ENCODE measurements at places on chromosomes 6 and 20.

GRCh38 chr6:4849226-4850022, 73.2 kb downstream of the CDYL start:
- no peak for DNase-seq

DNA sequence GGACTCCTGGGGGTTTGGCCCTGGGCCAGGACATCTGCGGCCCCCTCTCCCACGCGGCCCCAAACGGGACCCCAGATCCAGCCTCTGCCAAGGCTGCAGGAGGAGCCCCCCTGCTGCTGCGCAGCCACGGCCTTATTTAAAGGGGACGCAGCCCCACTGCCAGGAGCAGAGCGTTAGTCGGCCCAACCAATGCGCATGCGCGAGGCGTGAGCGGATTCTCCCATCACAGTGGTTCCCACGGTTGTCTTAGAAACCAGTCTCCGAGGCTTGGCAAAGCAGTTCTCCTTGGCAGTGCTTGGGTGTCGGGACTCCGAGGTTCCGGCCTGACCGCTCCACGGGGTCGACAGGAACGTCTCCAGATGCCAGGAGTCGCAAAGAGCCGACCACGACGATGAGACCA, 288.3 kb upstream of the ZNF337 start:
- no peak for DNase-seq

DNA sequence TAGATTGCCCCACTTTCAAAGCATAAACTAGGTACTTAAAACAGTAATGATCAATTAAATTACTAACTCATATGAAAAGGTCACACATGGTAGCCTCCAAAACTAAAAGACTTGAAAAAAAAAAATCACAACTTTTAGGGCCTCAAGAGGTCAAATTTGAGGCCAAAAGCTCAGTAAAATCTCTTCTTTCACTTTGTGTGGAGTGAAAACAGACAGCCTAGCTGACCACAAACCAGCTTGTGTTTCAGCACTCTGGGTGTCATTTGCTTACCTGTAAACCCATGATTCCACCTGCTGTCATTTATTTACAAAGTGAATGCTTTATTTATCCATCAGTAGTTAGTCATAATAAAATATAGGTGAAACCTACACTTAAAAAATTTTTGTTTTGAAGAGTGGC, 34.0 kb downstream of the GNAS start:
- DNase-seq = no peak

GRCh38 chr6:1494671-1495070, 105.3 kb downstream of the FOXF2 start:
- DNase-seq = no peak

DNA sequence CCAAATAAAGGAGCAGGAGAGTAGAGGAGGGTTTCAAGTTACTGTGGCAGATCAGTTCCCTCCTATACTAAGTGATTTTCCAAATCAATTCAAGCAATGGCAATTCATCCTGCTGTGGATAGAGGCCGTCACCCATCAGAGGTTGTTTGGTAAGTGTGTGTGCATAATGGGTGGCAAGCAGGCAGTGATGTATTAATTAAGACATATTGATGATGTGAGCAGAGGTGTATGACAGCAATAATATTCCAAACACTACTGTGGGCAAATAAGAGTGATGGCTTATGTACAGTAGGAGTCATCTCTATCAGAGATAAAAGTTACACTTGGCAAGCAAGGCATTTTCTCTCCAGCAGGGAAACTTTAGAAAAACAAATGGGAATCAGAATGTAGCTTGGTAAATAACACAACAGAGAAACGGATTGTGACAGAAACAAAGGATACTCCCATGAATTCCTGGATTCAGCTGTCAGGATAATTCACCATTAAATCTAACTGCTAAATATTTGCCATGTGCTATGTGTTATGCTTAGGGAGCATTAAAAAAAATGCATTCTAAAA, 196.3 kb downstream of the KHDC1L start:
- DNase-seq = no peak

- no peak for DNase-seq
These were observed 539.9 kb upstream of the BTBD3 start for GRCh38 chr20:11377761-11378160.

DNA sequence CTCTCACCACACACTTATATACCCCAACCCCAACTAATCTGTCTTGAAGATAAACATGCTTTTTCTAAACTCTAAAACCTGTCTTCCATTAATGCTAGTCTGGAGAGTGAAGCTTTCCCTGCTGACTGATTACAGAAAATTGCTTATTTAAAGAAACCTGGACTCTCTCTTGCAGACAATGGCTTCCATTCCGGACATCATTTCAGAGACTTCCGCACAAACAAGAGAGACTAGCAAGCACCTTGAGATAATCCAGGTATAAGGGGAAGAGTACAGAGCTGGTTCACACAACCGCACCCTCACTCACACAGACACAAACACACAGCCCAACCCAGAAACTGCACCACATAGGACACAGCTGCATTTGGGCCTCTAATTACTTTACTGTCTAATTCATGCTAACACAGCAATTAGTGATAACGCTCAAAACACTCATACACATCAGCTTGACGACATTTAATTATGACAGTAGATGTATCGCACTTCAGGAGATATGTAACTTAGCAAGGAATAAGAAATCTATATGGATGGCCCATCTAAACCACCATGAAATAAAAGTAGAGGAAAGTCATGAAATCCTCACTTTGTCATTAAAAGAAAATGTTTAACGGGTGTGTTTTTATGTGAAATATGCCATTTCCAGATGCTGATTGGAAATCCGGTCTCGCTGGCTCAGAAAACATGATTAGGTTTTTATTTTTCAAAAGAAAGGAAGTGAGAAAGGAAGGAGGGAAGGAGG, 138.1 kb upstream of the JARID2 start:
- no peak for DNase-seq

- no peak for DNase-seq
These were observed 75.8 kb downstream of the PLCB4 start for GRCh38 chr20:9144643-9145042.

DNA sequence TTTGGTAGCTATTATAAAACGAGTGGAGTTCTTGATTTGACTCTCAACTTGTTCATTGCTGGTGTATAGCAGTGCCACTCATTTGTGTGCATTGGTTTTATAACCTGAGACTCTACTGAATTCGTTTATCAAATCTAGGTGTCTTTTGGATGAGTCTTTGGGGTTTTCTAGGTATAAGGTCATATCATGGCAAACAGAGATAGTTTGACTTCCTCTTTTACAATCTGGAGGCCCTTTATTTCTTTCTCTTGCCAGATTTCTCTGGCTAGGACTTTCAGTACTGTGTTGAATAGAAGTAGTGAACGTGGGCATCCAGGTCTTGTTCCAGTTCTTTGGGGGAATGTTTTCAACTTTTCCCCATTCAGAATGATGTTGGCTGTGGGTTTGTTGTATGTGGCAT, 38.8 kb downstream of the SUMO4 start:
- no peak for DNase-seq

DNA sequence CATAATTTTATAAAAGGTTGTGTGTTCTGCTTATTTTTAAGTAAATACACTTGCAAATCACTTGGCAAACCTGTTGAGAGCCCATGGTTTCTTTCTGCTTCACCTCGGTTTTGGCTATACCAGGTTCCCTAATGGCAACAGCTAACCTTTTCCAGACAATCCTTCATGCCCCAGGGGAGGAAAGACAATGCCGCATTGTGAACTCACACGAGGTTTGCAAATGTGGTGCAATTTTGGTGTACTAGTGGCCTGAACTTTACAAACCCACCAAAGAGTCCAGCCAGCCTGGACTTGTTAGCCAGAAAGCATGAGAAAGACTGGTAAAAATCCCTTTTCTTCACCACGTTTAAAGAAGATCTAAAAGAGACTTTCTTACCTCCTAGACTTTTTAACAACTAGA, 84.8 kb upstream of the SOX4 start:
- DNase-seq = no peak

GRCh38 chr20:54606380-54606779, 131.0 kb downstream of the DOK5 start:
- no peak for DNase-seq

GRCh38 chr20:17849901-17850683, 118.5 kb downstream of the SNX5 start:
- DNase-seq = peak; percentile 98

- no peak for DNase-seq
These were observed 69.2 kb upstream of the TBC1D7 start for GRCh38 chr6:13397359-13398068.

DNA sequence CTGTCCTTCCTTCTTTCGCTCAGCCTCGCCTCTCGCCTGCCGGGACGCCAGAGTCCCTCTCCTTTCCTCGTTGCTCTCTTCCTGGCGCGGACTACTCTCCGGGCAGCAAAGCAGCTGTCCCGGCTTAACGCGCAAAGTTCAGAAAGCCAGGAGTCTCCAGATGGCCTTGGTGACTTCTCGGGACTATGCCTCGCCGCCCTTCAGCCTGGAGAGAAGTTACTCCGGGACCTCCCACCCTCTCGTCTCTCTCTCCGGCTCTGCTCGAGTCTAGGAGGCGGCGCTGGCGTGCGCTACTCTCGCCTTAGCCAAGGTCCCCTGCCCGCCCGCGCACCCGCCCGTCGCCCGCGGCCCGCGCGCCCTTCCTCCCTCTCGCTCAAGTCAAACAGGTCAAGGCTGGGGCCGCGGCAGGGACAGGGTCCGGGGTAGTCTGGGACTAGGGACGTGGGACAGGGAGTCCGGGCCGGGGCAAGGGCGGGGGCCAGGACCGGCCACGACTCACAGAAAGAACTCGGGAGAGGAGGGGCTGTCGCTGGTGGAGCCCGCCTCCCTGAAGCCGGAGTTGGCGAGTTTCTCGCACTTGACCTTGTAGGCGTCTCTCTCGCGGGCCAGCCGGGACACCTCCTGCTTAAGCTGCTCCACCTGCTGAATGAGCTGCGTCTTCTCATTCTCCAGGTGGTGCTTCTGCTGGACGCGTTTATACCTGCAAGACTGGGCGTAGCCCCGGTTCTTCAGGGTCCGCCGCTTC, 1.5 kb downstream of the MAFB start:
- DNase-seq = peak; percentile 23

DNA sequence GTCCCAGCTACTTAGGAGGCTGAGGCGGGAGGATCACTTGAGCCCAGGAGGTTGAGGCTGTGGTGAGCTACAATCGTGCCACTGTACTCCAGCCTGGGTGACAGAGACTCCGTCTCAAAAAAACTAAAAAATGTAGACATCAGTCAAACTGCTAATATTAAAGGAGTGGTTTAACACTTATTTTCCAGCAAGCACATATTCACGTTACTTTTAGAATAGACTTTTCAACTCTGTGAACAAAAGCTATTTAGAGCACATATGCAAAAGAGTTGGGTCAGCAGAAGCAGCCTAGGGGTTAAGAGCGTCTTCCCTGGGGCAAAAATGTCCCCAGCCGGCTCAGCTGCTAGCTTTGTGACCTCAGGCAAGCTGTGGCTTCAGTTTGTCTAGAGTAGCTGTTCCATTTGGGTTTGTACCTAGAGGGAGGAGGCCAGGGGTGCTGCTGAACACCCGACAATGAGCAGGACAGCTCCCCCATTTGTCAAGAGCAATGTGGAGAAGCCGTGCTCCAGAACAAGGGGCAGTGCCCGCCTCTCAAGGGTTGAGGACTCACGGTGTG, 62.5 kb upstream of the PTGIS start:
- no peak for DNase-seq

GRCh38 chr6:47520282-47520681, 42.7 kb downstream of the CD2AP start:
- no peak for DNase-seq

- DNase-seq = no peak
These were observed 7.8 kb downstream of the MAVS start for GRCh38 chr20:3854462-3854871.

- DNase-seq = peak; percentile 90
These were observed 39.0 kb downstream of the GMPR start for GRCh38 chr6:16277101-16277981.

- peak; percentile 60 for DNase-seq
These were observed 21.0 kb downstream of the SRSF3 start for GRCh38 chr6:36615018-36615761.

DNA sequence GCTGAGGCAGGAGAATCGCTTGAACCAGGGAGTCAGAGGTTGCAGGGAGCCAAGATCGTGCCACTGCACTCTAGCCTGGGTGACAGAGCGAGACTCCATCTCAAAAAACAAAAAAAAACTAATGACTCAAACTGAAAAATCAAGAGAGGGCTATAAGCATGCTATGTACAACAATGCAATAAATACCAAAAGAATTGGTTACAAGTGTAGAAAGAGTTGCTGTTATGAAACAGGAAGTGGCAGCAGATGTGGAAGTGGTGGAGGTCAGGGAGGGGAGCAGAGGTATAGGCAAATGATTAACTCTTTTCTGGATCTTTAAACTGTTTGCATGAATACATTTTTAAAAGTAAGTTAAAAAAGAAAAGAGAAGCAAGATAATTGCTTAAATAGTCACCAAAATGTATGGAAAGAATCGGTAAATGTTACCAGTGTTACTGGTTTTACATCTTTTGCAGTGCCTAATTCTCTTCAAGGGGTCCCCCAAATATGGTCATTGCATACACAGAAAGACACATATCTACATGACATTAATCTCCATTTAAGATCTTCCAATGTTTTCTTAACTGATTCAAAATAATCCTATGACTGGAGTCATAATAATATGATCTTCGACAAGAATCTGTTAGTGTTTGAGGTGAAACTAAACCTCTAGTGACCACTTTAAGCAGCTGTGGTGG, 15.0 kb downstream of the CALHM6 start:
- peak; percentile 40 for DNase-seq

- peak; percentile 12 for DNase-seq
These were observed 116.4 kb upstream of the THBS2 start for GRCh38 chr6:169370054-169370453.

- DNase-seq = peak; percentile 80
These were observed 612.3 kb downstream of the UTRN start for GRCh38 chr6:144897441-144897921.

- DNase-seq = no peak
These were observed 71.6 kb upstream of the TNFAIP3 start for GRCh38 chr6:137795501-137795900.

DNA sequence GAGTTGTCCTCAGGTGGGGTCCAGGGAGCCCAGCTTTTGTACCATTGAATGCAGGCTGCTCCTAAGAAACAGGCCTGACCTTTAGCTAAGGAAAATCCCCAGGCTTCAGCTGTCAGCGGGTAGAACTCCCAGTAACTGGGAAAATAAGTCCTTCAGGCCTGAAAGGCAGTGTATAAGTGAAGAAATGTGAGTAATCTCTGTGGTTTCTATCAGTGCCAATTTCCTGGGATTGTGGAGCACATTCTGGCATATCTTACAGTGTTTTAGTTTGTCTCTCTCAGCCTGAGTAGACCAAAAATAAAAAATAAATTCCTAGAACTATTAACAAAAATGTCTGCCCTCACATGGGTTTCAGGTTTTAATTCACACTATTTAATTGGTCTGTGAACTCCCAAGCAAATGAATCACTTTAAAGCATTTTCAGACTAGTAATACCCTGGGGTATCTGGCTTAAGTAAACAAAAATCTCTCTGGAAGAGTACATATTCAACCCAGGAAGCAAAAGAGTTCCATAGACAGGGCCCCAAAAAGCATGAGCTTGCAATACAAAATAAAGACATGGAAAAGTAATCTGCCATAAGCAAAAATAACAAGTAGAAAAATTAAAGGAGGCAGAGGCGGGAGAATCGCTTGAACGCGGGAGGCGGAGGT, 566.2 kb upstream of the NOX3 start:
- peak; percentile 39 for DNase-seq
